ENCODE measurements at places on chromosomes 16 and 17.

GRCh38 chr16:27239026-27239425 lies 29.5 kb downstream of the NSMCE1 start:
- no peak for DNase-seq

- DNase-seq, result no peak
These were observed 17.4 kb downstream of the RPA1 start for GRCh38 chr17:1847191-1847590.

DNA sequence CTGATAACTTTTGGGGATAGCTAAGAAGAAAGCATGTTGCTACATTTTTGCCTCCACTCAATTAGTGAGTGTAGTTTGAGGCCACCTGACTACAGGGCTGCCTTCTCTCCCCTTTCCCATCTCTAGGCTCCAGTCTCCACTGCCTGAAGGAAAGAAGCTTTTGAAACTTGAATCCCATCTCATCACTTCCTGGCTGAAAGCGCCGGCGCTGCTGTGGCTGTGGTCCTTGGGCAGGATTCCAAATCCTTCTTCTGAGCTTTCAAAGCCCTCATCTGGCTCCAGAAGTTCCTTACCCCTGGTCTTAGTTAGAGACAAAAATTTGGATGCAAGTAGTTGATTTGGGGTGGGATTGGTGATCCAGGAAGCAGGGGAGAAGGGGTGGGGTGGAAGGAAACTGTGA lies 119.4 kb downstream of the FOXL1 start:
- no peak for DNase-seq

DNA sequence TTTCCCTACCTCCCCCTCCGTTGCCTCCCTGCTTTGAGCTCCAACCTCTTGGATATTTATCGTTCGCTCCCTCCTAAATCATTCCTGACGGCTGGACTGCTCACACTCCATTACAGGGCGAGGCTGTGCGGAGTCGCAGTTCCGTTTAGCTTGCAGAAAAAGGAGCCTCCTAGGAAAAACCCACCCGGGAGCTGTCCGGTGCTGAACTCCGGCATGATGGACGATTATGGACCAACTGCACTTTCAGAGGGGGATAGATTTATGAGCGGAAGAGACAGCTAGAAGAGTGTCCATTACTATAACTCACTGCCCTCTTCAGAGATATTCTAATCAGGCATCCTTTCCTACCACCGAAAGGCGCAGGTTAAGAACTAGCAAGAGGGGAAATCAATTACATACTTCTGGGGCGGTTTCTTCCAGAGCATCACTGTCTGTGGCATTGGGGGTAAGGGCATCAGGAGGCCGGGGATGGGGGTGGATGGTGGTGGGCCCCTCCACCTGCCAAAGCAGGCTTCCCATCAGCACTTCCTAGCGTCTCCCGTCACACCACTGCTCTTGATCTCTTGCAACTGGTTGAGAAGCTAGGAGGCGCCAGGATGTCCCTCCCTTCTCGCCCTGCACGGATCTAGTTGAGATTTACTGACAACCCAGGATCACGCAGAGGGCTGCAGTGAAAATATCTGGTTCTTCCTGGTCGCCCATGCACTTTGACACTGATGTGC lies 251.2 kb downstream of the ENGASE start:
- DNase-seq, result no peak

- no peak for DNase-seq
These were observed 26.1 kb downstream of the TRPV3 start for GRCh38 chr17:3531266-3532101.

- DNase-seq, result no peak
These were observed 429.8 kb downstream of the MAF start for GRCh38 chr16:79170555-79171246.

DNA sequence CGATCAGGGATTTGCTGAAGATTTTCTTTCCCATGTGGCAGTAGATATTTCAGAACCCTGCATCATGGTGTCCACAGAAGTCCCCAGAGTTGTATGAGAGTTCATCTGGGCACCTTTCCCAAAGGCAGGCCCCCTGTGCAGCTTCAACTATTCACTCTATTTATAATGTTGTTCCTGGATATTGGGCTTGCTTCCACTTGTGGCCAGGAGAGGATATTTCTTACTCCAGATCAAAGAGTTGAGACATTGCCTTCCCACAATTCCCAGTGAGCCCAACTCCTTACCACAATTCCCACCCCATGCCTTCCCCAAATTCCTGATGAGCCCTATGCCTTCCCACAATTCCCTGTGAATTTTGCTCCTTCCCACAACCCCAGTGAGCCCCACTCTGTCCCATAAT lies 206.9 kb downstream of the WWOX start:
- DNase-seq, result no peak

Data from T-helper 1 cell (primary cell).